HFF-Myc (cell line): ENCODE measurements at places on chromosomes 6 and 20.

GRCh38 chr6:15453186-15453585, 207.3 kb downstream of the JARID2 start:
- DNase-seq = no peak

- no peak for DNase-seq
Measured at GRCh38 chr20:10637563-10637962, 36.2 kb downstream of the JAG1 start.

DNA sequence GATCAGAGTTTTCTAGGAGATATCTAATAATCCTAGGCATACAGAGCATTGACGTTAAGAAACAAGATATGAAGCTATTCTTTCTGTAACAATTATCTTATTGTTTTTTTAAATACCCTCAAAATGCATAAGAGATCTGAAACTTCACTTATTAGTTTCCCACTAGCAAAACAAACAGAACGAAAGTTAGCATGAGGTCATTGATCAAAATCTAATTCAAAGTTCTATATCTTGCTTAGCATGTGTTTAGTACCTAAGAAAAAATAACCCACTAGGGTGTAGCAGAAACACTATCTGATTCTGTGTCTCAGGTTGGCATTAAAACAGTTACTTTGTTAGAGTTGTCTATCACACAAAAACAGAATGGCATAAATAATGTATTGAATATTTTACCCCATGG, 1288.4 kb downstream of the EPHA7 start:
- DNase-seq = no peak

GRCh38 chr6:87979737-87980136, 67.9 kb upstream of the SPACA1 start:
- DNase-seq = no peak
